Activated CD4-positive, alpha-beta T cell treated with anti-CD3 and anti-CD28 coated beads for 24 hours (primary cell): ENCODE measurements at places on chromosomes 6 and 20.

DNA sequence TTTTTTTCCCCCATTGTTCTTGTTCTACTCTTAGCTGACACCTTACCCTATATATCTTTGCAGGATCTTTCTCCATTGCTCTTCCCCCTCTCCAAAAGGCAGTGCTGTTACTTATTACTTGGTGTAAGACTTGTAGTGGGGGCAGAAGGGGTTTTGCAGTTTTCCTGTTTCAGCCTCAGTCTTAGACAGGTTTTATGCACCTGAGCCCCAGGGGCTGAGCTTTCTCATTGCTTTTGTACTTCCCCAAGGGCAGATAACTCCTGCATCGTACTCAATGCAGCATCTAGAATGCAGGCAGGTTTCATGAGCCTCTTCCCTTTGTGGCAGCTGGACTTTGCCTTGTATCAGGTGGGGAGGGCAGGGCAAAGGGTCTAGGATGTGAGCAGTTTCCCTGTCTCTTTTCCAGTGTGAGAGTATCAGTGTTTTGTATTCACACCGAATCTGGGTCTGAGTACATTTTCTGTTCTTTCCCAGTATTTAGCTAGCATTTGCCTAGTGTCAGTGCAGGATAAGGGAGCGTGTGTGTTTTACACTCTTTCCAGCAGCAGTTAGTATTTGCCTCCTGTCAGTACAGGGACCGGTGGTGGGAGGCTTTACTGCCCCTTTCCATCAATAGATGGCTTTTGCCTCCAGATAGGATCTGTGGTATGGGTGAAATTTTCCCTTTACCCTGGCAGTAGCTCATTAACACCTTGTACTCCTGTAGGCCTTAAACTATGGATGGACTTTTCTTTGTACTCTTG, 19.6 kb downstream of the CYB5R4 start:
- no peak for DNase-seq

DNA sequence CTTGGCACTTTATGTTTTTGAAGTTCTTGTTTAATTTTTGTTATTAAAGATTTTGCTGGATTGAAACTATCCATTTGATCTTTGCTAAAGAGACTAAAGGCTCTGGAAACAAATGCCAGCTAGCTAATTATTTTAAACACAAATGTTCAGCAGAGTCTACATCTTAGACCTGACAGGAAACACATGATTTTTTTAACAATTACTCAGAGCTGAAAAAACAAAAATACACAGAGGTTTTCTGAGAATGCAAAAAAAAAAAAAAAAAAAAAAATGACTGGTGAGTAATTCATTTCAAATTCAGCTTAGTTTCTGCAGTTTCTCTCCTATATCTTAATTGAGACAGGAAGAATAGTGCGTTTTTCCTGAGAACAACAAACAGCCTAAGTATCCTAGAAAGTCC, 448.0 kb downstream of the TENT5A start:
- no peak for DNase-seq

DNA sequence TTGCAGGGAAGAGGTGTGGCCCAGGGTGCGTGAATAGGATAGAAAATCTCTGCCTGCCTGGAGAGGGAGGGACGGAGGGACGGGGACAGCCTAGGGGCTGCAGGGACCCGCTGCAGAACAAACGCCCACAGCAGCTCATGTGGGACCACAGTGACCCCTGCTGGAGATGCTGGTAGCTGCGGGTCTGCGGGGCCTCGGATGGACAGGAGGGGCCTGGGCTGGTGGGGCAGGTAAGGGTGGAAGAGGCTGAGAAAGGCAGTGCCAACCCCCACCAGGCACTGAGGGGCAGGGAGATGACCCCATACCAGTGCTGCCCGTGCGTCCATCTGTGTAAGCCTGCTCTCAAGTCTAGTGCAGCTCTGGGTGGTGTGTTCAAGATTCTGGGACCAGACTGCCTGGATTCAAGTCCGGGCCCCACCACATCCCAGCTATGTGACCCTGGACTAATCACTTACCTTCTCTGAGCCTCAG, 39.4 kb downstream of the KIAA1755 start:
- DNase-seq = peak; percentile 67

DNA sequence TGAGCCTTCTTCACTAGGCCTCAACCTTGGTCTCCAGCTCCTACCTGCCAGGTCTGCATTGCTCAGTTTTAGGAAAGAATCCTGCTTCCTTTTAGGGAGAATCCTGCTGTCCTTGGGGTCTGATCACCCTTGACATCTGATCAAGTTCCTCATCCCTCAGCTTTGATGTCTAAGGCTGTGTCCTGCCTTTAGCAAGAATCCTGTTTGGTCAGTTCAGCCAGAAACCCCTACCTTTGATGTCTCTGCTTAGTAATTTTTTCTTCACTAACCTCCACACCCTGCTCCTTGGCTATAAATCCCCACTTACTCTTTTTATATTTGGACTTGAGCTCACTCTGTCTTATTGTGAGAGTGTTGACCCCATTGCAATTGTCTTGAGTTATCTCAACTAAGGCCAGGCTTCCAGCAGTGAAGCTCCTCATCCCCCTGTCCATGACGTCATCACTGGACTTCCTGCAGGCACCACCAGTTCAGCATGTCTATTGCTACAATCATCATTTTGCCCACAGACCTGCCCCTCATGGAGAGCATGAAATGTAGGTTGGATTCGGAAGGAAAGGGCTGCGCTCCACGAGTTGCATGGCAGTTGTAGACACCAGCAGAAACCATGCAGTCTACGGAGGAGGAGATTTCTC, 4.7 kb upstream of the CST5 start:
- DNase-seq = no peak
